ENCODE measurements at places on chromosomes 12 and 14. TPM values are rescaled to one million over a fixed set of nuclear protein-coding genes. Genes with fewer than 3 reads are reported as not detected.

DNA sequence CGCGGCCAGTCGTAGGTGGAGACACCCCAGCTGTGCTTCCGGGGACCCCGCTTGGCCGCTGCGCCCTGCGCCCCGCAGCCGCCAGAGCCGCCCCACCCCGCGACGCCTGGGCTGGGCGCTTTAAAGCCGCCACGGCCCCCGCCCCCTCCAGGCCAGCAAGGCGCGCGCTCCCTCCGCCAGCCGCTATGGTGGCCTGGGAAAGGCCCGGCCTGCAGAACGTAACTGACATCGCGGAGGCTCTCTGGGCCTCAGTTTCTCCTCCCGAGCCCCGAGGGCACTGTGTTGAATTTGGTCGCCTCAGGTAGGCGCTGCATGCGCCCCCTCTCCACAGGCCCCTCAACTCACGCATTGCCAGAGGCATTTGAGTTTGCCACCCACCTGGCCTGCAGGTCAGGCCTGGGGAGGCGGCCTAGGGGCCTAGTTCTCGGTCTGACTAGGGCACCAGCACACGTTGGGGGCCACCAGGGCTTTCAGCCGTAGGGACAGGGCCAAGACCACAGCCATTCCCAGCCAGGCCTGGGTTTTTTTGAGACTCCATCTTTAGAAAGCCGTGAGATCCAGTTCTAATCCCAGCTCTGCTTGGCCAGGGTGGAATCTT is at the start of gene NGB:
Gene NGB, minus strand, starts transcription at position 94 of the 598 bp plus-strand sequence. CDS start 269 bp downstream, outside the sequence.
- peak; percentile 70 for DNase-seq

- DNase-seq = no peak
Measured at GRCh38 chr14:53325176-53325806, 172.2 kb upstream of the DDHD1 start.

DNA sequence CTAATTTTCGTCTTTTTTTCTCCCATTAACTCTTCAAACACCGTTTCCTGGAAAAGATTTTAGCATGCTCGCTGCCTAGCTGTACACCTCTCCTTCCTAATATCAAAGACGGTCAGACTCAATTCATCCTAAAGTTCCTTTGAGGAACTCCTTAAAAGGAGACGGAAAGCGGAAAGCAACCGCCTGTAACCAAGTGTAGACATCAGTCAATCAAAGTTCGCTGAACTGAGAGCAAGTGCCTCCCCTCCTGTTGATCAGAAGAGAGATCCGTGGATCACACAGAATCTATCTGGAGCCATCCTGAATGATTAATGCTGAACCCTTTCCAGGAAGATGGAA is 412 bp upstream of the TEP1 start:
- peak; percentile 36 for DNase-seq

GRCh38 chr12:91040096-91040755 is 17.6 kb downstream of the KERA start:
- no peak for DNase-seq

GRCh38 chr14:103530390-103530789 is 1.4 kb downstream of the TRMT61A start:
- DNase-seq = no peak

GRCh38 chr14:68479247-68479646 is 313.6 kb downstream of the ZFP36L1 start:
- no peak for DNase-seq

SLC5A8 gene
- 7.2 TPM for total RNA-seq

SERPINA9 gene
- total RNA-seq = not detected

KMT2D gene
- total RNA-seq = 91.5 TPM

DNA sequence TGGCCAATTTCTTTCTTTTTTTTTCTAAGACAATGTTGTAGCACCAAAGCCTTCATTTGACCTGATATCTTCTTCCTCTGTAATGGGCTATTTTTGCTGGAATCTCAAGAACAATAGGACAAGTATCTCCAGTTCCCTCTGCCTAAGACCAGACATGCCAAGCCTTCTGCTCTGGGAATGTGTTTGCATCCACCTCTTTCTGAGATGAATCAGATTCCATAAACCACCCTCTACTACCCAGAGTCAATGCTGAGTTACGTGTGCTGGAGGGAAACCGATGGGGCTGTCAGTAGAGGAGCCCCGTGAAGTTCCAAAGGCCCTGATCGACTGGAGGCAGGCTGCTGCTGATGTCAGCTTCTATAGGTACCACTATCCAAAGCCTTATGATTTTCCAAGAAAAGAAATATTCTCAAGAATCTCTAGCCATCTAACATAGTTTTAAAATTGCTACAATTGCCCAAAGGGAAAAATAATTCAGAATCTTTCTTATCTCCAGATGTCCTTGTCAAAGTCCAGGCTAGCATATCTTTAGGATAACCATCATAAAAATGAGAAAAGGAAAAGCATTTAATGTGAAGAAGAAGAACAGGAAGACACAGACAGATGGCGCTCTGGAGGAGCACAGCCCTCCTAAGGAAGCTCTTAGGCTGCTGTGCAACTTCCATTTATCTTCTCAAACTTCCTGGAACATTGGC is 101.9 kb downstream of the SLC8A3 start:
- DNase-seq = no peak

DNA sequence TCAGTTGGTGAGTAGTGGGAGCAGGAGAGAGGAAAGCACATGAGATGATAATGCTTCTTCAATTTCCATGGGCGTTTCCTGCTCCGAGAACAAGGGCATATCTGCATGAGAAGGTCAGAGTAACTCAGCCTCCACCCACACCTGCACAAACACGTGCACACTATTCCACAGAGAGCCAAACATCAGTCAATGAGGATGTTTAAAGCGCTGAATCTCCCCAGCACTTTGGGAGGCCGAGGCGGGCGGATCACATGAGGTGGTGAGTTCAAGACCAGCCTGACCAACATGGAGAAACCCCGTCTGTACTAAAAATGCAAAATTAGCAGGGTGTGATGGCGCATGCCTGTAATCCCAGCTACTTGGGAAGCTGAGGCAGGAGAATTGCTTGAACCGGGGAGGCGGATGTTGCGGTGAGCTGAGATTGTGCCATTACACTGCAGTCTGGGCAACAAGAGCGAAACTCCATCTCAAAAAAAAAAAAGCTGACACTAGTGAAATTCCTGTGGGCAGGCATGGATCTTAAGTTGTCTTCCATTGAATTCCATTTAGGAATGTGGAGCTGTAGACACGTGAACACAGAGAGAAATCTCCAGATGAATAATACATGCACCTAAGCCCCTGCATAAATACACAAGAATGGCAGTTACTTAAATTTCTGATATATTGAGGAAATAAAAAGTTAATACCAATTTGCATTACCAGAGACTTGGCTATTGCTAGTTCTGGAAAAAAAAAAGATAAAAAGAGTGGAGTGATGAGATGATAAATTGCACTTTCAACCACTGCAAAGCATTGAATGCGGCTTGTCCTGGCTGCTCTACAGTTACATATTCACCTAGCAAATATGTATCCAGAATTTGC is 1097.4 kb upstream of the TMEM132C start:
- no peak for DNase-seq

ZFYVE1 gene
- total RNA-seq = 22.7 TPM
